NCI-H2081 treated with DMSO at 0.1 percent for 48 hours (cell line): ENCODE measurements at places on chromosomes 12 and 14.
A peak's percentile ranks its signal among the peaks of the same experiment; 100 is the strongest.

GRCh38 chr14:103730490-103731035, 15.0 kb downstream of the ZFYVE21 start:
- DNase-seq: no peak

- no peak for DNase-seq
Observed at GRCh38 chr12:122753319-122753650, 661 bp downstream of the DENR start.

GRCh38 chr14:61429316-61429715, 107.9 kb downstream of the PRKCH start:
- DNase-seq: no peak

DNA sequence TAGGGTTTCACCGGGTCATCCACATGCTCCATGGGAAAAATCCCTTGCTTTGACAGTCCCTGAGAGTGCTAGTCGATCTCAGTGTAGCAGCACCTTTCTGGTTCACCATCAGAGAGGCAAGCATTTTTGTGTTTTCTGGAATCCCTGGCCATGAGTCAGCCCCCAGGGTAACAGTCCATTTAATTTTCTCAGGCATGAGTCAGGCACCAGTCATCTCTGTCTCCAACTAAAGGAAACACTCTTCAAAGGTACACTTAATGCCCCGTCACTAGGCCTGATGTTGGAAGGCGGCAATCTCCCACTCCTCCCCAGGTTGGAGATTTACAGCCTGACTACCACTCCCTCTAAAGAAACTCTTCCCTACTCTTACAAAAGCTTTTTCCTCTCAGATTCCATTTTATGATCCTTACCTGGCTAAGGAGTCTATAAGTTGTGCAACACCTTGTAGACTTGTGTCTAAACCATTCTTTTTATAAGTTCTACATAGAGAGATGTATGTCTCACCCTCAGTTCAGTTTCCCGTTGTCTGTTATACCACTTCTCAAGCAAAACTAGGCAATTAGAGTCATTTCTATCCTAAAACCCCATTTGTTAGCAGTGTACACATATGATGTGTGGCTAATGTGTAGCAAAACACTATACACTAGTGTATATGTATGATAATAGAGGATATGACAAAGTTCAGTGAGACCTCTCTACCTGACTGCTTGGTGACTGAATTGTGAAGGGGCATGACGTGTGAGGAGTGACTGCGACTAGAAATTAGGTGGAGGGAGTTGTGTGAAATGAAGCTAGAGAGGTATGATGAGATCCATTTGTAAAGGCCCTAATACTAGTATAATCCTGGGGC, 24.6 kb downstream of the TMEM19 start:
- no peak for DNase-seq

DNA sequence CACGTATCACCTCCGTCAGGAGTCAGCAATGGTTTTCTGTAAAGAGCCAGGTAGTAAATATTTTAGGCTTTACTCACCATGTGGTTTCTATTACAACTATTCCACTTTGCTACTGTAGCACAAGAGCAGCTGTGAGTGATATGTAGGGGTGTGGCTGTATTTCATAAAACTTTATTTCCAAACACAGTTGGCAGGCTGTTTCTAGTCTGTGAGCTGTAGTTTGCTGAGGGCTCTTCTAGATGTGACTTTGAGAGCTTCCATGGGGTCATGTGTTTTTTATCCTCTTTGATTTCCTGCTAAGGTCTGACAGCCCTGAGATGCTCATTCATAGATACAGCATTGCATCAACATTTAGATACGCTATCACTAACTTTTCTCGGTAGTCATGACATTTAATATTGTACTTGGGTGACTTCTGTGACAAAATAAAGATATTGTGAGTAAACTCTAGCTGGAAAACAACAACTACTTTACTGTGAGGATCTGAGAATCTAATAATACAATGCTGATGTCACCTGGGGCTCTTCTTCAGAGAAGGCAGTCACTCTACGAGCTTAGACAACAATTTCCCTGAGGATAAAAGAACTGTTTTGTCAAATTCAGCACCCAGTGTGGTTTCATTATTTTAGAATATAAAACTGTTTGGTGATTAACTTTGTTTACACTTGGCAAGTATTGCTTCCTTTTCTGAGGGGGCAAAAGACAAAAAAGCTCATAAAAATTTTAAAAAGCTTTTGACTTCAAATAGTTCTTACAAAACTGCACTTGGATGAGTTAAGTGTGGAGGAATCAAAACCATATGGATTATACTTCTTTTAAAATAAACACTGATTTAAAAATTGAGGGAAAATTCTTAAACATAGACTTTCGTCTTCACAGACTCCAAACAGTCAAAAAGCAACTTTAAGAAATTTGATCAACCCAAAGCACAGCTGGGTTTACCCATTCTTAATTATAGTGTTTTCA, 231.2 kb upstream of the DCN start:
- DNase-seq: no peak

GRCh38 chr14:75275598-75275997, 3.0 kb upstream of the FOS start:
- no peak for DNase-seq

DNA sequence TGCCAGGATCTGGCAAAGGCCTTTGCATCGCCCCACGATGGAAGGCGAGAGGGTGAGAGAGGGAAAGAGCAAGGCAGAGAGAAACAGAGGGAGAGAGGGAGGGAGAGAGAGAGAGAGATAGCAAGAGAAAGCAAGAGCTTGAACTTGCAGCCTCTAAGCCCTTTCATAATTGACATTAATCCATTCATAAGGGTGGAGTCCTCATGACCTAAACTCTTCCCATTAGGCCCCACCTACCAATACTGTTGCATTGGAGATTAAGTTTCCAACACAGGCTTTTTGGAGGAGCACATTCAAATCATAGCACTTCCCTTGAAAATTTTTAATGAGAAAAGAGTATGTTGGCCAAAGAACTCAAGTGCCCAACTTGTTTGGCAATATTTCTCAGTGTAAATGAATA, 48.6 kb upstream of the ZDHHC17 start:
- DNase-seq: no peak

GRCh38 chr14:70654632-70655031, 12.9 kb downstream of the TTC9 start:
- DNase-seq: no peak

DNA sequence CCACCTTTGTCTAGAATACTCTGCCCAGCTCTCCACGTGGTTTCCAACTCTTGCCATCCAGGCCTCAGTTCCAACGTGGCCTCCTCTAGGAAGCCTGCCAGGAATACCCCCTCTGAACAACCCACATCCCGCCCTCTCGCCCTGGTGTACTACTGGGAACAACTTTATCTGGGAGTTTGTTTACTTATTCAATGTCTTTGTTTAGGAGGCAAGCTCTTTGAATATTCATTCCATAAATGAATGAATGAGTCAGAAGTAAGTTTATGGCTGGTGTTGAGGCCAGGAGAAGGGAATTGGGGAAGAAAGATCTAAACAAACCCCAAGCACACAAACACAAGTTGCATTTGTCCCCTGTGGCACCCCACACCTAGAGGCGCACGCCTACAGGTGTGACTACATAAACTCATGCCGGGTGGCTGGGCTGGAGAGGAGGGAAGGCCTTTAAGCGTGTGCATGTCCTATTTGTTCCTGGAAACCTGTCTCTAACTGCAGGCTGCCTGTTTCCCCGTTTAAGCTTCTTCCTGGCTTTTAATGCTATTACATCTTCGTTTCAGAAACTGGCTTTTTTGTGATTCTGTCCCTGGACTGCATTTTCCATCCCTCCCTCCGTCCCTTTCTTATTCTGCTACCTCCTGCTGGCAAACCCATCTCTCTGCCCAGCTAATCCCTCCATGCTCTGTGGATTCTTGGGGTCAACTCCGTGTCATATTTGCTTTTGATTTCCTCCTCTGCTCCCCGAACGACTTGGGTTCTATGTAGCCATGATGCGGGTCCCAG, 57.9 kb downstream of the FZD10 start:
- DNase-seq: no peak

DNA sequence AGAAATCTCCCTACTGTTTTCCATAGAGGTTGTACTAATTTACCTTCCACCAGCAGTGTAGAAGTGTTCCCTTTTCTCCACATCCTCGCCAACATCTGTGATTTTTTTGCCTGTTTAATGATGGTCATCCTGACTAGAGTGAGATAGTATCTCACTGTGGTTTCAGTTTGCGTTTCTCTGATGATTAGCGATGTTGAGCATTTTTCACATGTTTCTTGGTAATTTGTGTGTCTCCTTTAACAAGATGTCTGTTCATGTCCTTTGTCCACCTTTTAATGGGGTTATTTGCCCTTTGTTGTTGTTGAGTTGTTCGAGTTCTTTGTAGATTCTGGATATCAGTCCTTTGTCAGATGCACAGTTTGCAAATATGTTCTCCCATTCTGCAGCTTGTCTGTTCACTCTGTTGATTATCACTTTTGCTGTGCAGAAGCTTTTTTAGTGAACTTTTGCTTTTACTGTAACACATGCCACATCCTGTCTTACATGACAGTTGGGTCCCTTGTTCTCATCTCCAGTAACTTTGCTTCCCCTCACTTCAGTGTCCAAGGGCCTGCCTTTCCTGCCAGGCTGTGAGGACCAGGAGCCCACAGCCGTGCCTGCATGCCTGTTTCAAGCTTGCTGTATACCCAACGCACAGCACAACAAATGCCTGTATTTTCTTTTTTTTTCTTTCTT, 64.9 kb downstream of the SPRING1 start:
- DNase-seq: no peak

DNA sequence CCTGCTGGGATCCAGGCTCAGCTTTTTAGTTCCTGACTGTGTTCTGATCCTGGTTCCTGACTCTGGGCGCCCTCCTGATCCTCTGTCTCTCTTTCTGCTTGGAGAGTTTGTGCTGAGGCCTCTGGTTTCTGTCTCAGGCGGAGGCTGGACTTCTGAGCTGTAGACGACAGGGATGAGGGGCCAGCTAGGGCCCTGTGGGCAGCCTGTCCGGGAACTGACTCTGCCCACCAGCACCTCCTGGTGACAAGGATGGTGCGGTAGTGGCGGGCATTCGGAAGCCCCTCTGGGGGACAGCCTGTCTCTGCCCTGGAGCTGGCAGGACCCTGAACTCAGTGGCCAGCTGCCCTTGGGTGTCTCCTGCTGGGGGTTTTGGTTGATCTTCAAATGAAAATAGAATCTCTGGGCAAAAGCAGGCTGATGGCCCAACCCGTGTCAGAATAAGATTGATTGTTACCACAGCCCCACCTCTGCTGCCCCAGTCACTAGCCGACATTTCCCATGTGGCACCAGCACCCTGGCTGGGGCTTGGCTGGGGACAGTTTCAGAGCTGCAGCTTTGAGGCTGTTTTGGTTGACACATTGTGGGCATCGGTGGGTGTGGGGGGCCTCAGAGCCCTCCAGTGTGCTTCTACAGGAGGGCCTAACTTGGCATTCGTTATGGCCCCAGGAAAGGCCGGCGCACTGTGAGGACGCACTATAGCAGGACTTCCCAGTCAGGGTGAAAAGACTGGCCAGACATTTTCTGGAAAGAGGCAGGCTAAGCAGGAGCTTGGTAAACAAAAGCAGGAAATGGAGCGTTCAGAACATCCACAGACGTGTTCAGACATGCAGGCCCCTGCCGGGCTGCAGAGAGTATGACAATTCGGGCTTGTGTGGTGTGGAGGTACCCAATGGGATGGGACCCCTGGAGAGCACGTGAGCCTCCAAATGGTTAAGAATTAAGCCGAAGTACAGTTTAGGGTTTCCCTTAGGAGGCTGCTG, 16.2 kb downstream of the KRT80 start:
- peak; percentile 25 for DNase-seq

- DNase-seq: no peak
Observed at GRCh38 chr12:116012757-116013156, 264.7 kb downstream of the MED13L start.

DNA sequence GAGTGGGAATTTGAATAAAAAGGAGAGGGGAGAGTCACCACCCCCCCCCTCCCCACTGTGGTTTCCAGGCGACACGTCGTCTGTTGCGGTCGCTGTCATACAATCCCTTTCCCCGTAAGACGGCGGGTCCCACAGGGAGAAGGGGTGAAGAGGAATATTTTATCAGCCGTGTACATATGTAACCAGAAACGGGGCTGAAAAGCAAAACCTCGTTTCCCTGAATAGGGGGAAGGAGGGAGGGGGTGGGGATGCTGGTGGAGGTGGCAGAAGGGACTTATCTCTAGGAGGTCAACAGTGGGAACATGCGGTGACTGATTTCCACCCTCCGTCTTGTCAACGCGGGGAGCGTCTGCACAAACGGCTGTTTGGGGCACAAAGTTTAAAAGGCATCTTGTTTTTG, 171.4 kb downstream of the RBM19 start:
- DNase-seq: no peak

- DNase-seq: no peak
Observed at GRCh38 chr12:5030066-5030465, 13.6 kb upstream of the KCNA5 start.

- no peak for DNase-seq
Observed at GRCh38 chr12:34401659-34402227, 379.4 kb downstream of the ALG10 start.

GRCh38 chr12:57079821-57080220, 1.2 kb upstream of the NEMP1 start:
- no peak for DNase-seq

DNA sequence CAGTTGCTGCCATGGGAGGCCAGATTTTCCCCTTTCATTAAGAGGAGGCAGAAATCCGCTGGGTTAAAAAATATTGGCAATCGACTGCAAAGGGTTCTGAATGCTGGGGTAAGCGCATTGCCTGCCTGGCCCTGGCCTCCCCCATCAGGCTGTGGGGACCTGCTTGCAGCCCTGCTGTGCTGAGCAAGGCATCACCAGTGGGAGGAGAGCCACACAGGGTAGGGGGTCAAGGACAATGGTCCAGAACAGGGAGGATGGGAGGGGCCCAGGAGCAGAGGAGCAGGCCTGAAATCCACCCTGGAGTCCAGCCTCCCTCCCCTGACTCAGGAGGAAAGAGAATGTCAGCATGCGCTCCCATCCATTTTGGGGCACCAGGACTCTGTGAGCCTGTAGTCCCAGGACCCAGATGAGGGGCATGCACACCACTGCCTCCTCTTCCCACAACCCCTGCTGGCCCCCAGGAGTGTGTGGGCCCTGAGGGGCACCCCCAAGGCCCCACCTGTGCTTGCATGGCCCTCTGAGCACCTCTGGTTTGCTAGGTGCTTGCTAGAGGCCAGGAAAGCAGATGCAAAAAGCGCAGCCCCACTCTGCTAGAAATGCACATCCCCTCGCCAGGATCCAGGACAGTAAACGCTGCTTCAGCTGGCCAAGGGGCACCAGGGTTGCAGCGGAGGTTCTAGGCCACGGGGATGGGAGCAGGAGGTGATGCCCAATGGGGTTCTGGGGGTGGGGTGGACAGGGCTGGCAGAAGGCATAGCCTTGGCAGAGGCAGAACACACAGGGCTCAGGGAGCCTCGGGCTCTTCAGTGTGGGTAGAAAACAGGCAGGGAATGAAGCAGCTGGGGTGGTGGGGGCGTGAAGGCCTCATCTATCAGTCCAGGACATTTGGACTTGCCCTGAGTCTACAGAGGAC, 14.6 kb downstream of the TESC start:
- DNase-seq: no peak

DNA sequence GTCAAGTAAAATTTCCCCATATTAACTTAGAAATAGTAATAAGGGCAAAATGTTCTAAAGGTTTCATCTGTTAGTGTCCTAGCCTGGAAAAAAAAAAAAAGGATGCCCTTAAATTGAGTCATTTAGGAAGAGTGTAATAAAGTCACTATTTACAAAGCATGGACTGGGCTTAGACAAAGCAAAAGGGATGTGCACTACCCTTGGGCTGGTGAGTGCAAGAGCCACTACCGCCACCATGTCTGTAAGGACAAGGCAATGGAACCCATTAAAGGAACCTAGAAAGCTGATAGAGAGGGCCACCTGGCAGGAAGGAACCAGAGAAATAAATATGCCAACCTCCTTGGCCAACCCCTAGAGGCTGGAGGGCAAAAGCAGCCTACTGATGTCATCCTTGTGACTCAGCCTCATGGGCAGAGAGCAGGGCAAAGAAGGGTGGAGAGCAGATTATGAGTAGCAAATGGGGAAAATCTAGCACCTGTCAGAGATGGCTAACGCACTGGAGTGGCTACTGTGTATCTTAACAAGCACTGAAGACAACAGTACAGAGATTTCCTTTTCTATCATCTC, 59.5 kb upstream of the FUT8 start:
- DNase-seq: no peak
